ENCODE measurements at places on chromosomes 3 and 15.

GRCh38 chr3:193452338-193452737 is 73.8 kb upstream of the ATP13A5 start:
- DNase-seq: no peak

DNA sequence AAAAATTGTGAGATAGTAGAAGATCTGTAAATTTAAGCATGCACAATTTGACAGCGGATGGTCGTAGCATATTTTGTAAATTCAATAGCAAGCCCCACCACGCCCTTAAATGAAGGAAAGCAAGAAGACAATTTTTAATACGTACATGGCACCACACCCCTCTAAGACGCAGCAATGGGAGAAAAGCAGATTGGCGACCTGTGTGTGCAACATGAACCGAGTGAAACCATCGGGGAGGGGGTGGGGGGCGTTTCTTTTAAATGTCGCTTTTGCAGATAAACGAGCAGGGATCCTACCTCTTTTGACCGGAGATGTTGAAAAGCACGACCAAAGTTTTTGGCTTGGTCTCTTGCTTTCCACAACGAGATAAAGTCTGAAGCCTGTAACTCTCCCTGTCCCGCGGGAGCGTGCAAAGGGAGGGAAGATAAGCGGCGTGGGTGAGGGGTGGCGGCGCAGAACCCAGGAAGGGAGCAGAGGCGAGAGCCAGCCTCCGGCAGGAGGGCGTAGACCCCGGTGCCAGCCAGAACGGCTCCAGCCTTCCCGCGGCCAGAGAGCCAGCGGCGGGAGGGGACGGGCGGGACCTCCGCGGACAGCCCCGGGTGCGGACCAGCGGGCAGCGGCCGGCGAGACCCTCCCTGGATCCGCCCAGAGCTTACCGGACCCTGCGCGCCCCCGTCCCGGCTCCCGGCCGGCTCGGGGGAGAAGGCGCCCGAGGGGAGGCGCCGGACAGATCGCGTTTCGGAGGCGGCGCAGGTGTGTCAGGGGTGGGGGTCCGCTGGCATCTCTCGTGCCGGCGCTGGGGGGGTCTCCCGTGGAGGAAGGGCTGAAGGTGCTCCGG is at the start of gene CHL1:
TSS of gene CHL1 (plus strand) at position 453 of the 838 bp plus-strand sequence. CDS start 123,014 bp downstream, outside the sequence.
- DNase-seq: no peak

GRCh38 chr3:101036213-101036618 is 43.0 kb upstream of the ABI3BP start:
- DNase-seq: no peak

- DNase-seq: no peak
Measured at GRCh38 chr3:80771085-80771484, 990.4 kb downstream of the GBE1 start.

GRCh38 chr3:16370872-16371740 is 106.1 kb downstream of the OXNAD1 start:
- DNase-seq: no peak

- DNase-seq: no peak
Measured at GRCh38 chr3:144102421-144102820, 130.8 kb downstream of the DIPK2A start.

GRCh38 chr3:122469659-122470058 is 45.1 kb downstream of the KPNA1 start:
- no peak for DNase-seq

- no peak for DNase-seq
Measured at GRCh38 chr3:160931474-160931873, 173.7 kb downstream of the B3GALNT1 start.

DNA sequence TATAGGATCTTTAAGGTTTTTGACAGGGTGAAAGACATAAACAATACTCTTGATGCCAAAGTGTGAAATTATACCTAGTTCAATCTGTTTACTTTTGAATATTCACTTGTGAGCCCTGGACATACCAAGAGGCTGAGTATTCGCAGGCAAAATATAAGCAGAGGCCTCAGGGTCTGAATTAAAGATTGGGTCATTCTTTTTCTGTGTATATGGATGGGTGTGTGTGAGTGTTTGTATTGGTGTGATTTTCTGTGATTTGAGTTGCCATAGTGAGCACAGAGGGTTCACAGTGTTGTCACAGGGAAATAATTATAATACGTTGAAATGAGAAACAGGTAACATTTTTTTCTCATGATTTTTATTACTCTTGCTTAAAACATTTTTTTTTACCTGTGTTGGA is 770.7 kb upstream of the ALCAM start:
- DNase-seq: no peak

GRCh38 chr15:101242160-101242998 is 9.5 kb downstream of the CHSY1 start:
- DNase-seq: no peak

GRCh38 chr15:66629817-66630576 is 64.2 kb upstream of the LCTL start:
- DNase-seq: no peak

- no peak for DNase-seq
Measured at GRCh38 chr3:161295325-161295724, 74.2 kb downstream of the NMD3 start.
